ENCODE measurements at places on chromosomes 1 and 21.

DNA sequence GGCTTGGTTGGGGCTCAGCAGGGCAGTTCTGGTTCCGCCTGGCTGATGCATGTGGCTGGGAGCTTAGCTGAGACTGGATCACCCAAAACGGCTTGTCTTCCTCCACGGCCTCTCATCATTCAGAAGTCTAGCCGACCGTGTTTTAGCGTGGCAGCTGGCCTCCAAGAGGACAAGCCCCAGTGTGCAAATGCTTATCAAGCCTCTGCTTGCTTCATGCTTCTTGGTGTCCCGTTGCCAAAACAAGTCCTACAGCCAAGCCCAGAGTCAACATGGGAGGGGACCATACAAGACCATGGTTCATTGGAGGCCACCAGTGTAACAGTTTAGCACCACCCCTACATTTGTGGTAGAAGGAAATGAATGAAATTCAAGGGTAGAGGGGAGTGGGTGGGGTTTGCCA lies 10.5 kb upstream of the KDF1 start:
- no peak for DNase-seq

DNA sequence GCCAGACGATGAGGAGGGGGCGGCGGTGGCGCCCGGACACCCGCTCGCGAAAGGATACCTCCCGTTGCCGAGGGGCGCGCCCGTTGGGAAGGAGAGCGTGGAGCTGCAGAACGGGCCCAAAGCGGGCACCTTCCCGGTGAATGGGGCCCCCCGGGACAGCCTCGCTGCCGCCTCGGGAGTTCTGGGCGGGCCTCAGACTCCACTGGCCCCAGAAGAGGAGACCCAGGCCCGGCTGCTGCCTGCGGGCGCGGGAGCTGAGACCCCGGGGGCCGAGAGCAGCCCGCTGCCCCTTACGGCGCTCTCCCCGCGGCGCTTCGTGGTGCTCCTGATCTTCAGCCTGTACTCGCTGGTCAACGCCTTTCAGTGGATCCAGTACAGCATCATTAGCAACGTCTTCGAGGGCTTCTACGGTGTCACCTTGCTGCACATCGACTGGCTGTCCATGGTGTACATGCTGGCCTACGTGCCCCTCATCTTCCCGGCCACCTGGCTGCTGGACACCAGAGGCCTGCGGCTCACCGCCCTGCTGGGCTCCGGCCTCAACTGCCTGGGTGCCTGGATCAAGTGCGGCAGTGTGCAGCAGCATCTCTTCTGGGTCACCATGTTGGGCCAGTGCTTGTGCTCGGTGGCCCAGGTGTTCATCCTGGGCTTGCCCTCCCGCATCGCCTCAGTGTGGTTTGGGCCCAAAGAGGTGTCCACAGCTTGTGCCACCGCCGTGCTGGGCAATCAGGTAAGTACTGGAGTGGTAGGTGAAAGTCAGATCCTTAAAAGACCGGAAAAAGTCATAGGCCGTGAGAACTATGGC lies 588 bp downstream of the FLVCR1 start:
- DNase-seq = no peak

DNA sequence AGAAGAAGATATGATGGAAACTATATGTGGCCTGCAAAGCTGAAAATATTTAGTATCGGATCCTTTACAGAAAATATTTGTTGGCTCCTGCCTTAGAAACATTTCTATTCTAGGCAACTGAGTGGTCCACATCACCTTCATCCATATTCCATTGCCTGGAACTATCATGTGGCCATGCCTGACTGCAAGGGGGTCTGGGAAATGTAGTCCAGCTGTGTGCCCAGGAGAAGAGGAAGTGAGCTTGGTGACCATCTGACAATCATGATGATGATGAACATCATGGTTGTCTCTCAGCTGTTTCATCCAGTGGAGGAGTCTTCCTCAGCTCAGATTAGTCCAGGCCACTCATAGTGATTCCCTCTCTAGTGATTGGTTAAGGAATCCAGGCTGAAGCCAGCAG lies 61.8 kb upstream of the IFNLR1 start:
- no peak for DNase-seq

DNA sequence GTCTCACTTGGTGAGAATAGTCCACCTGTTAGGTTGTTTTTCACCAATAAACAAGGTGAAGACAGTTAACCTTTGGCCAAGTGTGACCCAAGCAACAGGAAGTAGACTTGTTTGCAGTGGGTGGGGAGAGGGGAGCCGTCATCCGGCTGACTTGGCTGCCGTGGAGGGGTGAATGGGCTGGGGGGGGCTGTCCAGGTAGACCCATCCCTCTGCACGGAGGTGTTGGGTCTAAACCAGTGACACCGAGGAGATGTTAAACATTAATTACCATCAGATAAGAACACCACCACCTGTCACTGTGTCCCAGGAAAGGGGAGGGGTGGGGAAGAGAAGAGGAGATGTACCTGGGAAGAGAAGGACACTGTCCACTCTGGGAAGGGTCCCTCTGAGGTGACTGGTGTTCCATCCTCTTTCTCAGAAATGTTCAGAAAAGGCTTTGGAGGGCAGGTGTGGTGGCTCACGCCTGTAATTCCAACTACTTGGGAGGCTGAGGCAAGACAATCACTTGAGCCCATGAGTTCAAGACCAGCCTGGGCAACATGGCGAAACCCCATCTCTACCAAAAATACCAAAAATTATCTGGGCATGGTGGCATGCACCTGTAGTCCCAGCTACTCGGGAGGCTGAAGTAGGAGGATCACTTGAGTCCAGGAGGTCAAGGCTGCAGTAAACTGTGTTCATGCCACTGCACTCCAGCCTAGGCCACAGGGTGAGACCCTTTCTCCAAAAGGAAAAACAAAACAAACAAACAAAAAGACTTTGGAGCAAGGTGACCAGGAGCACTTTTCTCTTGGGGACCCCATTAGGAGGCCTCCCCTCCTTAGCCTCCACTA lies 6.7 kb upstream of the MYOM3 start:
- no peak for DNase-seq

DNA sequence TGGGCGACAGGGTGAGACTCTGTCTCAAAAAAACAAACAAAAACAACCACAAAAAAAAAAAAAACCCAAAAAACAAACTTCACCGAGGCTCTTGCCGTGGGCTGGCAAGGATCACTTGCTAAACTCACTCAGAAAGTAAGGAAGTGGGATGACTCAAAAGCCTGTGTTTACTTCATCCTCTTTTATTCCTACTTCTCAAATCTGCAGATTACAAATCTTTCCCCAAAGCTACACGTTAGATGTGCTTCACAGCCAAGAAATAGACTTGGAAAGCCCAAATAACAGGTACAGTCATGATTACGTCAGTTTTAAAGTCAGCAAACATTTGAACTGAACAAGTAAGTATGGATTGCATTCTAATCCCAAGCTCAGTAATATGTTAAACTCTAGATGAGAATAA lies 359.3 kb downstream of the ADGRL2 start:
- no peak for DNase-seq

DNA sequence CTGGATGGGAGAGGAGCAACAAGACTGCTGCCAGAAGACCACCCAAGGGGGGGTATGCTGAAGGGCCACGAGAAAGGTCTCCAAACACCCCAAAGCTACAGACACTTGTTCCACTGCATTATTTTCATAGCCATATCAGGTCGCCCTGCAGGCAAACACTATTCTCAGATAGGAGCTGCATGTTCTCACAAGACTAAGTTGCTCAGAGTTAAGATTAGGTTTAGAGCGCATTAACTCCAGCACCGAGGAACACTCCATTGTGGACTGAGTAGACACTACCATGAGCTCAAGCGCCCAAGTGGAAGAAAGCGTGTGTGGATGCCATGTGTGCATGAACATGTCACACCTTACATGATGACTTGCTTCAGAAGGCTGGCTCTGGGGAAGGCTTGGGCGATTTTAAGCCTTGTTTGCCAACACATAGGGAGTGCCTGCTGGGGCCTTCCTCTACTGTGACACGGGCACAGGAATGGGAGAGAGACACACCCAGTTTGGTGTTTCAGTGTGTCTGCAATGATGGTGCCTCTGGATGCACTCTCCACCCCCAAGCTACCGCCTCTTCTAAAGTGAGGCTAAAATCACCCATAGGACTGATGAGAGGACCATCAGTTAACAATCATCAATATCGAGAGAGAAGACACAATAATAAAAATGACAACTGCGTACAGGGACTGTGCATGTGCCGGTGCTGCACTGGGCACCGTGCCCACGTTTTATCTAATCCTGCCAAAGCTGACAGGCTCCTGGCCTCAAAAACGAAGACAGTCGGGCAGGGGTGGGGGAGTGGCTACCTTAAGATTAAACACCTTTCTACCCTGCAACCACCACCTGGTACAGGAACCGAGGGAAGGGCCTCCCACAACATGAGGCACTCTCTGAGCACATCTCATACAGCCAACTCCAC lies 34.9 kb downstream of the SSBP3 start:
- DNase-seq = peak; percentile 65

- DNase-seq = no peak
Observed at GRCh38 chr1:67722292-67722944, 37.4 kb downstream of the GADD45A start.

DNA sequence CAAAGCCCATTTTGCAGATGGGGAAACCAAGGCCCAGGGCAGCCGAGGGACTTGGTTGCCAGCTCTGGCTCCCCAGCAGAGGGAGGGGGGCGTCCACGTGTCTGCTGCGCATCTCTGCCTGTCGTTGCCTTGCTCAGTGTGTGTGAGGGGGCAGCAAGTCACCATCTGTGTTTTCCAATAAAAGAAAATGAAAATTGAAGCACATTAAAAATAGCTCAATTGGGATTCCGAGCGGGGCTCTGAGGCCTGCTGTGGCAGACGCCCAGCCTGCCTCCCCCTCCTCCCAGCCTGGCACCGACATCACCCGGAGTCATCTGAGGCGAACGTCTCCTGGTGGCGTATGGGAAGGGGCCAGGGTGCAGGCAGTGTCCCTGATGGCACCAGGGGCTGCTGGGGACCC lies 51.2 kb downstream of the EPHB2 start:
- no peak for DNase-seq

DNA sequence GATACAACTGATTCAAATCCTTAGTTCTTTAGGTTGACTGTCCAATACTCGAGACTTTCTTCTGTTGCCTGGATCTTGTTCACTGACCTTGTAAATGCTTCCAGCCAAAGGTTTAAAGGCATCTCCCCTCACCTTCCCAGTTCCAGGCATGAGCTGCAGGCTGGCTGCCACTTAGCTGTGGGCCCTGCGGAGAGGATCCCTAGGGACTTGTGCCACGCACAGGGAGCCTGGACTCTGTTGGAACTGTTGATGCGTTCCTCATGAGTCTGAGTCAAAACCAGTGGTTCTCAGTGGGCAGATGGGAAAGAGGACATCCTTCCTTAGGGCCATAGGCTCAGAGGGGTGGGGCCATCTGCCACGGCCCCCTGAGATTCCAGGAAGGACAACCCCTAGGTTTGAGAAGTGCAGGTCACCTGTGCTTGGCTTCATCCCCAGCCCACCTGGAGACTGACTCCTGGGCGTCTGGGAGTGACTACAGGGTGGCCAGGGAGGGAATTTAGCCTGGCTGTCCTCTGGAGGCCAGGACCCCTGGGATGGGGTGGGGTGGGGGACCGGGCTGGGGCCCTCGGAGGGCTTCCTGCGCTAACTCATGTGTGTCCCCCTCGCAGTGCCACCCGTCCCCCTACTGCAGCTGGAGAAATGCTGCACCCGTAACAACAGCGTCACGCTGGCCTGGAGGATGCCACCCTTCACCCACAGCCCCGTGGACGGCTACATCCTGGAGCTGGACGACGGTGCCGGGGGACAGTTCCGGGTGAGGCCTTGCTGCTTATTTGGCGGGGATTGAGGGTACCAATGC lies 37.6 kb upstream of the GNPAT start:
- no peak for DNase-seq

DNA sequence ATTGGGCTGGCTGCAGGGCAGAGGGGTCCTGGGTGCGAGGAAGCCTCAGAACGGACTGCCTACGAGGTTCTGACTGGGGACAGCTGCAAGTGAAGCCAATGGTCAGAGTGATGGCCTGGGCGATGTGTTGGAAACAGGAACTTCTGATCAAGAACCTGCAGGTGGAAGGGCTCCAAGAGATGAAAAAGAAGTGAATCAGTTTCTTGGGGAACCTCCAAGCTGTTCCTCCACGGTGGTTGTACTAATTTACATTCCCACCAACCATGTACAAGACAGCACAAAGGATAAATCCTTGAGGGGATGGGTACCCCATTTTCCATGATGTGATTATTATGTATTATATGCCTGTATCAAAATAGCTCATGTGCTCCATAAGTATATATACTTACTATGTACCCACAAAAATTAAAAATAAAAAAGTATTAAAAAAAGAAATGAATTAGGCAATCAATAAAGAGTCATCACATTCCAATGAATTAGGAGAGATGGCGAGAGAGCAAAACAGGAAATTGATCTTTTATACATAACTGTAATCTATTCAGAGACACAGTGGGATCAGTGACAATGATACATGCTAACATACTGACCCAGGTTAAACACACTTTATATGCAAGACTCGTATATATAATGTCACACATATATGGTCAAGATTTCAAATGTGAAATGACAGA lies 58.1 kb downstream of the PTPN14 start:
- DNase-seq = no peak

- peak; percentile 94 for DNase-seq
Observed at GRCh38 chr1:29542548-29542947, 306.2 kb downstream of the PTPRU start.

GRCh38 chr1:228166170-228166936 lies 749 bp downstream of the IBA57 start:
- no peak for DNase-seq

DNA sequence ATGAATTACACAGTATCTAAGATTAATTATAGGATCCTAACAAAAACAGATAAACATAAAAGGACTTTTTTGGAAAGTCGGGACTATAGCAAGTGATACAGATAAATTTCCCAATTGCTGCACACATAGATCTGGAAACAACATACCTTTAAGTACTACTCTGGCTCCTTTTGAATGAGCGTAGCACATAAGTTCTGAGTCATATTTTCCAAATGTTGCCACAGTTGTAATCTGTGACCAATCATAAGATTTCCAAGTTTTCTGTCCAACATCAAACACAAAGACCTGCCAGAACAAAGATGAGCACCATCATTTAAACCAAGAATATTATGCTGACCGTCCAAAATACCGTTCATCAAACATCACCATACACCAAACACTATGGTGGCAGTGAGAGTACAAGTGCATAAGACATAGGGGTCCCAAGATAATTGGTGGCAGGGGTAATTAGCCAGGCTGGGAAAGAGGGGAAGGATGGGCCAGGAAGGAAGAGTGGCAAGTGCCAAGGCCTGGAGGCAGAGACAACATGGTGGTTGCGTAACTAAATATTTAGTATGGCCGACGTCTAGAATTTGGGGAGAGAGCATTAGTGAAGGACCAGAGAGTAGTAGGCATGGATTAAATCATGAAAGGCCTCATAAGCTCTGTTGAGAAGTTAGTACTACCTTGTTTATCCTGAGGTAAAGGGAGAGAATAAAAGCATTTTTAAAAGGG lies 3.6 kb downstream of the CTBS start:
- no peak for DNase-seq

Measured in NCI-H2029 treated with DMSO at 0.1 percent for 48 hours (cell line).